ENCODE measurements at places on chromosomes 2 and 18.

- no peak for DNase-seq
Measured at GRCh38 chr2:217948351-217948791, 54.4 kb downstream of the TNS1 start.

GRCh38 chr18:79626905-79627749 lies 52.5 kb upstream of the CTDP1 start:
- no peak for DNase-seq

- DNase-seq, result peak; percentile 26
Measured at GRCh38 chr18:10379522-10379921, 74.9 kb upstream of the APCDD1 start.

- no peak for DNase-seq
Measured at GRCh38 chr2:237350597-237350996, 63.4 kb downstream of the COL6A3 start.

DNA sequence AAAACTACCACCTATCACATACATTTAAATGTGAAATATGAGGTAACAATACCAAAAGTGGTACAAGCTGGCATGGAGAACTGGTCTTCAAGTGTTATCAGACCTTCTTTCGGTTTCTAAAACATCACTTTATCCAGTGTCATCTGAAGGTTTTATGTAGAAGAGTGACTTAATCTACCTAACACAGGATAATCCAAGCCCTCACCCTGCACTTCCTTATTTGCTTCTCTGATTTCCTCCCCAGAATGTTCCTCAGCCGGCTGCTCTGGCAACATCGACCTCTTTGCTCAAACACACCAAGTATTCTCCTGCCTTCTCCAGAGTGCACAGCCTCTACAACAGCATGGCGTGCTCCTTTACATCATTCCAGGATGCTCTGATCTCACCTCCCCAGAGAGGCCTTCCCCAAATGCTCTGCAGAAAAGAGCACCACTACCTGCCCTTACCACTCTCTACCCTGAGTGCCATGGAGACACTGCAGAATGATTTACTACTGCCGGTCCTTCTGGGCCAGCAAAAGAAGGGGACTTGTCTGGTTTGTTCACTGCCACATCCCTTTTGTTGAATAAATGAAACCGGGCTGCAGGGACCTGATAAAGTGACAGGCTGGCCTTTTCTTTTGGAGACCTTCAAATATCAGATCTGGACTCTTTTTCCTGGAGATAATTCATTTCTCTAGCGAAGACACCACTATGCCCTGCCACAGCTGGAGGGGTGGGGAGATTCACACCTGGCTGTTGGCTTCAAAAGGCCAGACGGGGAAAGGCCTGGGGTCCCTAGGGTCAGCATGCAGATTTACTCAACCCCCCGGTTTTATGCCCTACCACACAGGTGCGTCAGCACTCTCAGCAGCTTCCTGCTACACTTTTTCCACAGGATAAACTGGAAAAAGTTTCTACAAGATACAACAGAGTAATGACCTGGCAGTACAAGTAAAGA lies 42.0 kb downstream of the TTR start:
- DNase-seq, result no peak

GRCh38 chr18:43382641-43383403 lies 105.5 kb upstream of the SYT4 start:
- no peak for DNase-seq

DNA sequence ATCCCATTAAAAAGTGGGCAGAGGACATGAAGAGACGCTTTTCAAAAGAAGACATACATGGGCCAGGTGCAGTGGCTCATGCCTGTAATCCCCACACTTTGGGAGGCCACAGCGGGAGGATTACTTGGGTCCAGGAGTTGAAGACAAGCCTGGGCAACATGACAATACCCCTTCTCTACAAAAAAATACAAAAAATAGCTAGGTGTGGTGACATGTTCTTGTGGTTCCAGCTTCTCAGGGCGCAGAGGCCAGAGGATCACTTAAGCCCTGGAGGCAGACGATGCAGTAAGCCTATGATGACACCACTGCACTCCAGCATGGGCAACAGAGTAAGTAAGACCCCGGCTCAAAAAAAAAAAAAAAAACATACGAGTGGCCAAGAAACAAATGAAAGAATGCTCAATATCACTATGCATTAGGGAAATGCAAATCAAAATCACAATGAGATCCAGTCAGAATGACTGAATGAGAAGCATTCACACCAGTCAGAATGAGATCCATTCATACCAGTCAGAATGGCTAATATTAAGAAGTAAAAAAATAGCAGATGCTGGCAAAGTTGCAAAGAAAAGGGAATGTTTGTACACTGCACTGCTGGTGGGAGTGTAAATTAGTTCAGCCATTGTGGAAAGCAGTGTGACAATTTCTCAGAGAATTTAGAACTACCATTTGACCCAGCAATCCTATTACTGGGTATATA lies 550.2 kb upstream of the SLC39A10 start:
- no peak for DNase-seq

- no peak for DNase-seq
Measured at GRCh38 chr2:46866770-46867246, 48.8 kb downstream of the MCFD2 start.

GRCh38 chr18:35510076-35510651 lies 12.4 kb upstream of the INO80C start:
- DNase-seq, result no peak

- no peak for DNase-seq
Measured at GRCh38 chr2:3756306-3756705, 52.9 kb downstream of the DCDC2C start.

- no peak for DNase-seq
Measured at GRCh38 chr2:148968776-148969319, 69.7 kb upstream of the LYPD6B start.

- no peak for DNase-seq
Measured at GRCh38 chr2:439077-439476, 151.2 kb upstream of the ALKAL2 start.

DNA sequence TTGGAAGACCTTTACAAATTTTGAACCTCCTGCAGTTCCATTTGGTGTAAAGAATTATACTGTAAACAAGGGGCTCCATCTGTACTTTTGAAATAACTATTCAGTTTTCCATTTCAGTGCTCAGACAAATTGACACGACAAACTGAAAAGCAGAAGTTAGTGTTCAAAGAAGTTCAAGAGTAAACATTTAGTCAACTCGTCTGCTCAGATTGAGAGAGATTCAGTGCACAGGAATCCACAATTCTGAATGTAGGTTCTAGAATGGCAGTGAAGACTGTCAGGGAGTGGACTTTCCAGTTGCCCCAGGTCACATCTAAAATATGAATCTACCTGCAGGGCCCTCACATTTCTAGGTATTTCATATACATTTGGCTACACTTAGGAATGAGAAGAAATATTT lies 322.3 kb upstream of the TCF4 start:
- DNase-seq, result no peak
